ENCODE measurements at places on chromosomes 12 and 14.

DNA sequence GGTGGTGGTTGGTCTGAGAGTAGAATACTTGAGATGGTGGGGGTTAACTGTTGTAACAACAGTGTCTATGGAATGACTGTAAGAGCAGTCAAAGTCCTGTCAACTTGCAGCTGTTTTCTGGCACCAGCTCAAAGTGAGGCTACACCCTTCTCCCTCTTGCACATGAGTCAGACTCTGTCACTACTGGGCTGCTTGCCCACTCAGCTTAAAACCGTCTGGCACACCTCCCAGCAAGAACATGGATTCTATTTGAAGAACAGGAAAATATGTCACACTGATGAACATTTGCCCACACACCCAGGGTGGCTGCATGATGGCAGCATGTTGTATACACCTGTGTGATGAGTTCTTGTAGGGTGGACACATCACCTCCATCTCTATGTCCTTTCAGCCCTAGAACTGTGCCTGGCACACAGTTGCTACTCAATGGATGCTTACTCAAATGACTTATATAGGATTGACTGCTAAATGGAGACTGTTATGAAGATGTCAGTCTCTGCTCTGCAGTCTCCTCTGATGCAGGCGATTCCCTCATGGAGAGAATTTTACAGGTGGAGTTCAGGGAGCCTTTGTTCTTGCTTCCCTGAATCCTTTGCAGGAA is 19.3 kb upstream of the SERPINA6 start:
- DNase-seq: peak; percentile 95

- no peak for DNase-seq
Observed at GRCh38 chr12:122022393-122023338, 982 bp downstream of the BCL7A start.

DNA sequence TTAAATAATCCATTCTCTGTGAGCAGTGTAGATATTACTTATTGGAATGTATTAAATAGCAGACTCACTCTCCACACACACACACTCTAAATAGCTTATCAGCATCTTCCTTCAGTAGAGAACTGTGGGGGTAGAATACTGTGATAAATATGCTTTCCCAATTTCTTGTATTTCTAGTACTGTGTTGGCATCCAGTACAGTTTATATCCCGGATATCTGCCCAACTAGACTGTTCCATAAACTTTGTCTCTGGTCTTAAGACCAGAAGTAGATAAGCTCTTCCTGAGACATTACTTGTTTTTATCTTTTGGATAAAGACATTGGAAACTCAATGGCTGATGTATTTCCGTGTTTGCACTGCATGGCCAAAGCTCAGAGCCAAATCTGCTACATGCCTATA is 136.2 kb upstream of the PDZRN4 start:
- DNase-seq: no peak

DNA sequence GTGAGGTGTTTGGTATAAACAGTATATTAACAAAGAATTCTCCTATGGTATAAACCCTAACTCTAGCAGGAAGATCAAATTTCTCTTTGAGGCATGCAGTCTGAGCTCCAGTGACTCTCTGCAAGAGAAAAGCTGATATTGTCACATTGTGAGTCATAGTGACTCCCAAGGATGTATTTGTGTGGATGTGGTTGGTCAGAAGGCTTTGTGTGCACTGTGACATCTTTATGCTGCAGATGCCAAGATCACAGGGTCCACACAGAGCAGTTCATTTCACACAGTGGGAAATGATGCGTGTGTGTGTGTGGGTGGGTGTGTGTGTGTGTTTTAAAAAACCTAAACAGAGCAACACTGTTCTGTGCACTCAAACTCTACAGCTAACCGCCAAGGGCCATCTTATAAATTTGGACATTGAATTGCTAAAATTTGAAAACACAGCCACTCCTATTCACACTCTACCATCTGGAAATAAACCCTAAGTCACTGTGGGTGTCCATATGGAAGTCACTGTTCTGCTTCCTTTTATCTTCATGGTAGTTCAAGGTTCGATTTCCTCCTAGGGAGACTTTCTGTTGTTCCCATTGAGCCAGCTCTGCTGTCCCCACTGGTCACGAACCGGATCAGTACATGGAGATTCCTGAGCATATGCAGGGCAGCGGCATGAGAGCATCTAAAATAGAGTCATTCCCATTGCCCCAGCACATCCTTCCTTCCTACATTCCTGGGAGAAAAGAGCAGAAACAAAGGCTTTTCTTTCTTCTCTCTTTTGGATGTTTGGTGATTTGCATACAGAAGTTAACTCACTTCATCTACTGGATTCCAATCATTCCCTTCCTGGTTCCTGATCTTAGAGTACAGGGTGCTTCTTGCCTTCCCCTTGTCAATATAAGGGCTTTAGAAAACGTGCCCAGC is 727.6 kb downstream of the DIO2 start:
- DNase-seq: no peak

DNA sequence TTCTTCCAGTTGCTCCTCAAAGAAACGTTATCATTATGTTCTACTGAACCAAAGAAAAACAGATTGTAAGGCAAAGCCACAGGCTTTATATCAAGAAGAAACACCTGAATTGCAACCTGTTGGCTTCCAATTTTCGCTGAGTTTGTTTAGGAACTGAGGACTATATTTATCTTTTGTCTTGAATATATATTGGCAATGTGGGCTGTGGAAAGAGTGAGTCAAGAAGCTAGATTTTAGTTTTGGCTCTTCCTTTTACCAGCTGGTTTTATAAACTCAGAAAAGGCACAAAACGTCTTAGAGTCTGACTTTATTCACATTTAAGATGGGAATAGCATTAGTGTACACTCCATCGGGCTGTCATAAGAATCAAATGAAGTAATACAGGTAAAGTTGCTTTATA is 10.4 kb upstream of the PTHLH start:
- no peak for DNase-seq

DNA sequence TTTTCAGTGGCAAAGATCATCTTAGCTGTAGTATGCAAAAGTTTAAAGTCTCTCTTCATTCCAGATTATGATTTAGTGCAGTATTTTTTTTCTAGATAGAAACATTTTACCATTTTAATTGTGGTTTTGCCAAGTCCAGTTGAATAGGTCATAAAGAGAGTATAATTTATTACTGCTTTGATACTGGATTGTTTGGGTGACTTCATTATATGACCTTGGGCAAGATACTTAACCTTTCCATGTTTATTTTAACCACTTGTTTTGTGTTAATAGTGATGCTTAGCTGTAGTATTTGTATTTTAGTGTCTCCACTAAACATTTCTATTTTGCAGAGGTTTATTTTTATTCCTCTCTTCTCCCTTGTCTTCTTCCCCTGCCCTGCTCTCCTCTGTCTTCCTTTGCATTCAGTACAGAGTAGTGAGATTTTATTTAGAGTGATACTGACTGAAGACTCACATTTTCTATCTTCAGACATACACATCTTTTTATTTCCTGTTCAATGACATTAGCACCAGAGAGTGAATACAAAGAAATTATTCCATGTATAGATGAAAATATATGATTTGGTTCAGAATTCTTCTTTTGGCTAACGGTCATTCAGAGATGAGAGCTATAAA is 215.2 kb downstream of the ERC1 start:
- no peak for DNase-seq

DNA sequence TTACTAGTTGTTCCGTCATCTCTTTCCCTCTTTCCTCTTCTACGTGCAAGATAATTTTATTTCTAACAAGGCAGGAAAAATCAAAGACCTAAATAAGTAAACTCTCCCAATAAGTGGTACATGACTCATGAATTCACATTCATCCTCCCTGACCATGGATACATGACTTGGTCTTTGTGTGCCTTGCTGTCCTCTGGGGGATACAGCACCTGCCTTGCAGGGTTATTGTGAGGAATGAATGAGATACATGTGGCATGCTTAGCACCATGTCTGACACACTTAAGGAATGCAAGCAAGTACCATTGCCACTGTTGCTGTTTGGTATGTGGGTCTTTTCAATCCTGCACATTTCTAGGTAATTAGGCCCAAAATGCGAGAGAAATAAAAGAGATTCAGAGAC is 208.4 kb downstream of the DPF3 start:
- DNase-seq: no peak

DNA sequence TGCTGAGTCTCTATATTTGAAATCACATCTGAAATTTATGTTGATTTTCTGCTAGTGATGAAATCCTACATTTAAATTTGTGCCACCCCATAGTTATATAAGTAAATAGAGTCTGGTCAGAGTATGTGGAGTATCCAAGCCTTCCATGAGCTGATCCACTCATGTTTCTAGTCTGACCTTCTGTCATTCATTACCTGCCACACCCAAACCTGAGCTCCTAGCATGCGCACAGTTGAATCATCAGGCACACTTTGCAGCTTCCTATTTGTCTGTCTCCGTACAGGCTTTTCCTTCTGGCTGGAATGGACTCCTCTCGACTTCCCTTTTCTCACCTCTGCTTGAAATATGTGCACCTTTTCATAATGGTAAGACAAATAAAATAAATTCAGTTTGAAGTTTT is 45.3 kb upstream of the LRIG3 start:
- no peak for DNase-seq

- no peak for DNase-seq
Observed at GRCh38 chr12:76535170-76535569, 24.4 kb downstream of the OSBPL8 start.

- DNase-seq: no peak
Observed at GRCh38 chr12:131114942-131115584, 161.4 kb downstream of the ADGRD1 start.

DNA sequence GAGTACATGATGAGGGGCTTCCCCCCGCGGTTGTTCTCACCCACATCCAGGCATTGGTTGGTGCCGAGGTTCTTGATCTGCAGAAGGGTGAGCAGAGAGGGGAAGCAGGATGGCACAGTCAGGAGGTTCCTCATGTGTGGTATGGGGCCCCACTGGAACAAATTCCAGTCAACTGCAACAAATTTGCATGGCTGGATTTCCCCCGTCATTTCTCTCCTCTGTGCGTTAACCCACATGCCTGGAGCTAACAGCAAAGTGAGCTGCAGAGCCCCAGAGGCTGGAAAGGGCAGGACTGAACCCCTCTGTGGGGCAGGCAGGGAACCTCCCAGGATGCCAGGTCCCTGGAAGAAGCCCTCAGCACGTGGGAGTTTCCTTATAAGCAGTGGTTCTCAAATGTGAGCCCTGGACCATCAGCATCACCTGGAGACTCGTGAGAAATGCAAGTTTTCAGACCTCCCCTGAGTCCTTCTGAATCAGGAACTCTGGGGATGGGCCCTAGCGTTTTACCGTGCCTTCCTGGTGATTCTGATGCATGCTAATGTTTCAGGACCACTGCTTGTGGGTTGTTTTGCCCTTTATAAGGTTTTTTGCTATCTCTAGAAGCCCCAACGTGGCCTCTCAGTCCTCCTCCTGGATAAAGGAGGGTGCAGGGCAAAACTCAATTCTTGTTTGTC is 11.0 kb upstream of the CELA1 start:
- DNase-seq: no peak

Data from HCT116 (cell line).